ENCODE measurements at places on chromosomes 2 and 18.

DNA sequence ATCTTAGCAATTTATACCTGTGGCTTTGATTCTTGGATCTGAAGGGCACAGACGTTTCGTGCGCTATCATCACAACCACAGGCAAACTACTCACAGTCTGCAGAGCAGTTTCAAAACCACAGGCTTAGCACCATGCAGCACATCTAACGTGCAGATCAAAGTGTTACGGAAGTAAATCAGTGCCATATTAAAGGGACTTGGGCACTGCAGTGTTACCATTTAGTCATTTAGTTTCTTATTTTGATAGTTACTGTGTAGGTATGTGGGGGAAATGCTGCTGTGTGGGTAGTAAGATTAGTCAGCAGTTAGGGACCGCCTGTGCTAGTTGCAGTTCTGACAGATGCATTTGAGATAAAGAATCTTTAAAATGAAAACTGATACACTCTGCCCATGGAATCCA lies 384.0 kb downstream of the NBAS start:
- DNase-seq = peak; percentile 25

- no peak for DNase-seq
Observed at GRCh38 chr2:23092831-23093230, 292.1 kb upstream of the KLHL29 start.

- no peak for DNase-seq
Observed at GRCh38 chr2:68099260-68099659, 36.5 kb upstream of the C1D start.

- DNase-seq = no peak
Observed at GRCh38 chr2:48885841-48886240, 130.3 kb upstream of the LHCGR start.

GRCh38 chr2:70519453-70519852 lies 34.2 kb downstream of the TGFA start:
- no peak for DNase-seq

GRCh38 chr2:98293030-98293429 lies 53.2 kb upstream of the CNGA3 start:
- no peak for DNase-seq

GRCh38 chr2:120992791-120993555 lies 257.3 kb downstream of the GLI2 start:
- peak; percentile 93 for DNase-seq

DNA sequence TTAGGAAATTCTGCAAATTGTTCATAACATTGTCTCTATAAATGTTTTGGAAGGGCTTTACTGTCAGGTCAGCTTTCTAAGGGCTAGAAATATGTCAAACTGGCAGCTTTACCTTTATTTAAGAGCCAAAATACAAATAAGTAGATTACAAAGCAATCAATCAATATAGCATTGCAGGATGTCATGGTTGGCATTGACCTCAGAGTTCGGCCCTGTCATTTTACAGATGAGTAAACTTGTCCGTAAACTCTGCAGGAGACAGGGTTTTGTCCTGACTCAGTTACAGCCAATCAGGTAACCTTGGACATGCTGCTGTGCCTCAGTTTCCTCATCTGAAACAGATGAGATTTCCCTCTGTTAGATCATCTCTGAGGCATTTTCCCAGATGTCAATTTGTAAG lies 25.9 kb upstream of the ZEB2 start:
- DNase-seq = no peak

GRCh38 chr2:157155992-157156391 lies 101.5 kb upstream of the GALNT5 start:
- no peak for DNase-seq

DNA sequence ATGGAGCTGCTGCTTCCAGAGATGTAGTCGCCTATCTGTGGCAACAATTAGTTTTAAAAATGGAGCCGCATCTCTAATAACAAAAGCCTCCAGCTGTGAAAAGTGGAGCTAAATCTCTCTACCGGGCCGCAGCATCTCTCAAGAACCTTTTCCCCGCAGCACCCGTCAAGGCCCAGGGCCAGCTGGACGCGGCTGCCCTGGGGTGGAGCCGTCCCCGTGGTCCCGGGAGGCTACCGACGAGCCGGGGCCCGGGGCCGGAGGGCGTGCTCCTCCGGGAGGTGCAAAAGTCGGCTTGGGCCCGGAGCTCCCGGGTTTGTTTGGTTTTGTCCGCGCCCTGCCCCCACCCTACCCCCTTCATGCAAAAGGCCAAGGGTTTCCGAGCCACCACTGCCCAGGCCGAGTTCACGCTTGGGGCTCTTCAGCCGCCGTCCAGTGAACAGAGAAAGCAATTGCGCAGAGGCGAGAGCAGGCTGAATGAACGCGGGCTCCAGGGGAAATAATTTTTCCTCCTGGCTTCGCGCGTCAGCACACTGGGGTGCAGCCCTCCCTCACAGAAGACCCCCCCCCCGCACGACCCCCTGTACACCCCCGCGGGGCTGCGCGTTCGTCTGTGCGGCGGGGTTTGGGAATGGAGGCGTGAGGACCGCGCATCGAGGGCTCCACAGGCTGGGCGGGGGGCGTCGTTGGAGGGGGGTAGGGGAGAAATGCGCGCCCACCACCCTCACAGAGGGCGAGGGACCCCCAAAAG lies 557 bp upstream of the GREB1L start:
- no peak for DNase-seq

DNA sequence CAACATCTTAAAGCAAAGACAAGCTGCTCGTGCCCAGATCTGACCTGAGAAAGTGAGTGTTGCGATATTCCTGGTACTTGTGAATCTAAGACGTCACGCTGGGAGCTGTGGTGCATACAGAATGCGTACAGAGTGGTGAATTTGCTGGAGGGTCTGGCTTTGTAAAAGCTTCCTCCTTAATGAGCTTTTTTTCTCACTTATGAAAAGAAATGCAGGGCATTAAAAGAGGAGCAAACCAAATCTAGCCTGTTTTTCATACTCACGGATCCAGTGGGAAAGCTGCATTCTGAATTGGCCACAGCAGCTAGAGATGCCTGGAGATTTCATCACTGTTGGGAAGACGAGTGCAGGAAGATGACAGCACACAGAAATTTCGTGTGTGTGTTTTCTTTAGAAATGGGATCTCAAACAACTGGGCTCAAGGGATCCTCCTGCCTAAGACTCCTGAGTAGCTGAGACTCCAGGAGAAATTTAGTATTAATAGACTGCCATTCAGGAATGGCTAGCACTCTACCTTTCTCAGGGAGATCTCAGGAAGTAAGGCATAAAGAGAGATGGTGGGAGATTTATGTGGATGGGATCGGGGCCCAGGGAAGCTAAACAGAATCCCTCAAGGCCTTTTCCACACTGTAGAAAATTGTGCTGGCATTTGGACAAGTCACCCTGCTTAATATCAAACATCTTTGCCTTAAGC lies 181.3 kb downstream of the ALPK2 start:
- no peak for DNase-seq

DNA sequence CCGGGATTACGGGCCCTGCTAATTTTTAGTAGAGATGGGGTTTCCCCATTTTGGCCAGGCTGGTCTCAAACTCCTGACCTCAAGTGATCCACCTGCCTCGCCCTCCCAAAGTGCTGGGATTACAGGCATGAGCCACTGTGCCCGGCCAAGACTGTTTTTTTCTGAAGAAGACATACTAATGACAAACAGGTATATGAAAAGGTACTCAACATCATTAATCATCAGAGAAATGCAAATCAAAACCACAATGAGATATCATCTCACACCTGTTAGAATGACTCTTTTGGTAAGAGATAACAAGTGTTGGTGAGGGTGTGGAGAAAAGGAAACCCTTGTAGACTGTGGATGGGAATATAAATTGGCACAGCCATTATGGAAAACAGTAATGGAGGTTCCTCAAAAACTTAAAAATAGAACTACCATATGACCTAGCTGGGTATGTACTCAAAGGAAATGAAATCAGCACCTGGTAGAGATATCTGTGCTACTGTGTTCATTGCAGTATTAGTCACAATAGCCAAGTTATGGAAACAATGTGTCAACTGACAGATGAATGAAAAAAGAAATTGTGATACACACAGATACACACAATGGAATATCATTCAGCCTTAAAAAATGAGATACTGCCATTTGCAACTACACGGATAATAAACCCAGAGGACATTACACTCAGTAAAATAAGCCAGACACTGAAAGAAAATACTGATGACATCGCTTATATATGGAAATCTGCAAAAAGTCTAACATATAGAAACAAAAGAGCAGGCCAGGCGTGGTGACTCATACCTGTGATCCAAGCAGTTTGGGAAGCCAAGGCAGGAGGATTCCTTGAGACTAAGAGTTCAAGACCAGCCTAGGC lies 20.8 kb downstream of the SOS1 start:
- DNase-seq = no peak

- DNase-seq = no peak
Observed at GRCh38 chr18:10245846-10246175, 208.6 kb upstream of the APCDD1 start.

GRCh38 chr2:100674666-100675065 lies 111.9 kb downstream of the PDCL3 start:
- DNase-seq = no peak

DNA sequence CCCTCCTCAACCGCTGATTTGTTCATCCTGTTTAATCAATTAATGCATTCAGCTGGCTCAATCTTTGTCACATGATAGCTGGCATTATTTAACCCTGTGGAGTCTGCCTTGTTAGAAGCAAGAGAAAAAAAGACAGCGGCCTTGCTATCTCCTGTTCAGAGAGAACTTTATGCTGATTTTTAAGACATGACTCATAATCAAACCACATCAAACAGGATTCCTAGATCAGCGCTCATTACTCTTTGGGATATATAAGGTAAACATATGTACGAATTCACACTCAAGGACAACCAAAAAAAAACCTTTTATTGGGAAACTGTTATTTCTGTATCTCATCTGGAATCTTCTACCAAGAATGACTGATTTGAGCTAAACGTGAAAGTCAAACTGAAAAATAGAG lies 195.1 kb downstream of the C1D start:
- DNase-seq = no peak

DNA sequence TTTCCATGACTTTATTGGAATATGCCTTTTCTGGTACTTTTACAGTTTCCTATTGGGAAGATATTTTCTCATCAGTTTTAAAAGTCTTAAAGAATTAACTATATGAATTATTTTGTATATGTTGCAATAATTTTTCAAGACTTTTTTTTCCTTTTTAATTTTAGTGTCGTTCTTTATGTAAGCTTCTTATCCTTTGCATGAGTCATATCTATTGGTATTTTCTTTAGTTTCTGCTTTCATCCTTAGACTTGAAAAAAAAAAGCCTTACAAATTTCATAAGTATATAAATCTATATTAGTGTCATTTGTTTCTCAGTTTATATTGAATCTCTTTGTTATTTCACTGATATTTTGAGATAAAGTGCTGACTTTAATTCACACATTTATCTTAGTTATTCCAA lies 94.9 kb downstream of the DSEL start:
- no peak for DNase-seq

- no peak for DNase-seq
Observed at GRCh38 chr2:71379086-71379485, 47.5 kb downstream of the ZNF638 start.

DNA sequence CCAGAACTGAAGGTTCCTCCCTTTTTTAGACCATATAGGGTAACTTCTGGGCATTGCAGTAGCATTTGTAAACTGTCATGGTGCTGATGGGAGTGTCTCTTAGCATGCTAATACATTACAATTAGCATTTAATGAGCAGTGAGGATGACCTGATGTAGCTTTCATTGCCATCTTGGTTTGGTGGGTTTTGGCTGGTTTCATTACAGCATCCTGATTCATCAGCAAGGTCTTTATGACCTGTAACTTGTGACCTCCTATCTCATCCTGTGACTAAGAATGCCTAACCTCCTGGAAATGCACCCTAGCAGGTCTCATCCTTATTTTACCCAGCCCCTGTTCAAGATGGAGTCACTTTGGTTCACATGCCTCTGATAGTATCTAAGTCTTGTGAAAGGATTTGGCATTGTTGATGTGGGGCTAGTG lies 159.0 kb downstream of the TMX3 start:
- no peak for DNase-seq

- DNase-seq = peak; percentile 75
Observed at GRCh38 chr2:47095349-47096020, 59.6 kb downstream of the STPG4 start.

- no peak for DNase-seq
Observed at GRCh38 chr2:232667989-232668583, 29.0 kb upstream of the GIGYF2 start.

GRCh38 chr2:45014016-45014702 lies 4.9 kb upstream of the SIX2 start:
- no peak for DNase-seq

DNA sequence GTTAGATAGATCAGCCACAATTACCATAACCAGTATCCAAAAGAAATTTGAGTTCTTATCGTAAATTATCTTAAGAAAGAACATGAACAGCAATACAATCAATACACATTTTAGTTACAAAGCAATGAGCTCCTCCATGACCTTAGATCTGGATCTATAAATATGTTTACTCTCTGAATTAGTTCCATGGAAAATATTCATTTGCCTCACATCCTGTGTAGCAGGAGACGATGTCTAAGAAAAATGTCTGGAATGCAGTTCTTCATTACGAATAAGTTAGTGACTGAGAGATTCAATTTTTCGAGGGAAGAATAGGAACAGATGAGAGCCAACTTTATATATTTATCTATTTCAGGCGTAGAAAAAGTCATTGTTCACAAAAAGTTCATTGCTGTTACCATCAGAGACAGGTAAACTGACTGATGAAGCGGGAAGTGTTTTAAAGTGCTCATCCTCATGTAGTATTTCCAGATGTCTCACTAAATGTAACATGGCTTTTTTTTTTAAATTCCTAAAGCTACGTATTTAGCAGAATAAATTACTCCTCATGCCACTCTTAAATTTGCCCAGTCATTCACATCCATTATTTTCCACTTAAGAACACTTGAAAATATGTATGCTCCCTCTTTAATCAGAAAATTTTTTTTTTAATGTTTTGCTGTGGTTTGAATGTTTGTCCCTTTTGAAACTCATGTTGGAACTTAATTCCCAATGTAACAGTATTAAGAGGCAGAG lies 106.5 kb upstream of the SCN1A start:
- no peak for DNase-seq

DNA sequence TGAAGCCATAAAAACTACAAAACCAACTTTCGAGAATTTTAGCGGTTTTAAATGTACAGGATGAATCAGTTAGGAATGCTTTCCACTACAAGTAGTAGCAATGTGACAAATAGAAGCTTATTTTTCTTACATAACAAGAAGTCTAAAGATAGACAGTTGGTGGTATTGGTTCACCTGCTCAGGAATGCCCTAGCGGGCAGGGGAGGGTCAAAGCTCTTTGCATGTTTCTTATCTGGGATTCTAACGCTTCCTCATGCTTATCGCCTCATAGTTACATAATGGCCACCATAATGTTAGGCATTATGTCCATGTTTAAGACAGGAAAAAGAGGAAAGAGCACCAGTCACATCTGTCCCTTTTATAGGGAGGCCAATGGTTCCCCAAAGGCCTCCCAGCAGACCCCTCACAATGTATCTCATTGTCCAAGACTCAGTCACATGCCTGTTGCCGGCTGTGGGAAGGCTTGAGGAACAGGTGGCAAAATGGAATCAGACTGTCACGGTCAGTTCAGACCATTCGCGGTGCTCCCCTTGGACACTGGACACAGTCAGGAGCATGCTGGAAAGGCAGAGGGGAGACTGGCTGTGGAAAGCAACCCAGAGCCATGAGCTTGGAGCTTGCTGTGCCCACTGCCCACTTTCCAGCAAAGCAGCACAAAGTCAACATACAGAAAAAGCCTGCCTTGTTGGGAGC lies 69.4 kb upstream of the ODC1 start:
- no peak for DNase-seq

- DNase-seq = no peak
Observed at GRCh38 chr2:6139916-6140315, 447.7 kb downstream of the SOX11 start.

- DNase-seq = no peak
Observed at GRCh38 chr2:158460632-158461297, 4.0 kb downstream of the PKP4 start.

Measured in vagina (tissue), 2 donors.